ENCODE measurements at places on chromosomes 13 and 19. TPM values are rescaled to one million over a fixed set of nuclear protein-coding genes. Genes with fewer than 3 reads are reported as not detected.

ZNF730 gene
- total RNA-seq, result 1.5 TPM

C19orf33 gene
- 8.9 TPM for total RNA-seq

DNA sequence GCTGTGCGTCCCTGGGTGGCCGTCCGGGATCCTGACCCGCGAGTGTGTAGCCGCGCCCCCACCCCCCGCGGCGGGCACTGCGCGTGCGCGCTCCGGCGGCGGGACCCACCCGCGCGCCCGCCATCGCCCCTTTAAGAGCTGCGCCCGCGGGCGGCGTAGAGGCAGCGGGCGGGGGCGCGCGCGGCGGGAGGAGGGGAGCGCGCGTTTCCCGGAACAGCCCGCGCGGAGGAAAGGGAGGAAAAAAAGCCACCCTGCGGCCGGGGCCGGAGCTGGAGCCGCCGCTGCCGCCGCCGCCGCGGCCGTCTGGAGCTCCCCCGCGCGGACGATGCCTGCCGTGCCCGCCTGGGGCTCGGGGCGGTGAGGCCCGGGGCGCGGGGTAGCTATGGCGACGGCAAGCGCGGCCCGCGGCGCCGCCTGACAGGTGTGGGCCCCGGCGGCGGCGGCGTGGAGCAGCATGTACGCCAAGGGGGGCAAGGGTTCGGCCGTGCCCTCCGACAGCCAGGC lies at the start of gene SSBP4:
TSS of gene SSBP4 (plus strand) at position 204 of the 504 bp plus-strand sequence. CDS start at position 455, 251 bp downstream.
- peak; percentile 86 for DNase-seq

DNA sequence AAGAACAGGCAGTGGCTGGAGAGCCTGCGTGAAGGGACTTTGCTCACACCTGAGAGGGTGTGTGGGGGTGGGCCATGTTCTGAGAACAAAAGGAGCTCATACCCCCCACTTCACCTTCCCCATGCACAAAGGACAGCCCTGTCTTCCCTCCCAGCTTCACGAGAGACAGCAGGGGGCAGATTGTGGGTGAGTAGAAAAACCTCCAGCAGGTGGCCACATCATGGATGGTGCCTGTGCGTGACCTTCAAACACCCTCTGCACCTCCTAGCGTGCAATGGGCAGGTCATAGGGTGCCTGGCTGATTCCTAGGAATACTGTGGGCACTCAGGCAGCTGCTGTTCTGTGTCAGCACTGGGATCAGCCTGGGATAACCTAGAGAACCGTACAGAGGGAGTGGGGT lies 36.3 kb upstream of the PSG9 start:
- no peak for DNase-seq
